ENCODE measurements at places on chromosomes 4 and X. TPM values are rescaled to one million over a fixed set of nuclear protein-coding genes. Genes with fewer than 3 reads are reported as not detected.

The TLR6 gene
- 7.8 TPM for total RNA-seq

The CXCL10 gene
- total RNA-seq: not detected

The PDHA2 gene
- total RNA-seq: not detected

The MAGEA2 gene
- total RNA-seq: 67.5 TPM

The ARHGEF38 gene
- total RNA-seq: not detected

The WNK3 gene
- total RNA-seq: 8.6 TPM

The TCEAL6 gene
- not detected for total RNA-seq

The TMEM31 gene
- not detected for total RNA-seq

The FRG2 gene
- 0.05 TPM for total RNA-seq

The KLB gene
- not detected for total RNA-seq

The MUC7 gene
- 0.69 TPM for total RNA-seq

The XAGE1A gene
- not detected for total RNA-seq

The KIAA1210 gene
- total RNA-seq: 0.08 TPM

The TACR3 gene
- not detected for total RNA-seq

The IGFBP7 gene
- total RNA-seq: 210 TPM

The UTP3 gene
- 22.7 TPM for total RNA-seq

The SMC1A gene
- total RNA-seq: 19.6 TPM

The ATP7A gene
- 16.1 TPM for total RNA-seq

The CWH43 gene
- total RNA-seq: not detected

The CLDN34 gene
- total RNA-seq: not detected

DNA sequence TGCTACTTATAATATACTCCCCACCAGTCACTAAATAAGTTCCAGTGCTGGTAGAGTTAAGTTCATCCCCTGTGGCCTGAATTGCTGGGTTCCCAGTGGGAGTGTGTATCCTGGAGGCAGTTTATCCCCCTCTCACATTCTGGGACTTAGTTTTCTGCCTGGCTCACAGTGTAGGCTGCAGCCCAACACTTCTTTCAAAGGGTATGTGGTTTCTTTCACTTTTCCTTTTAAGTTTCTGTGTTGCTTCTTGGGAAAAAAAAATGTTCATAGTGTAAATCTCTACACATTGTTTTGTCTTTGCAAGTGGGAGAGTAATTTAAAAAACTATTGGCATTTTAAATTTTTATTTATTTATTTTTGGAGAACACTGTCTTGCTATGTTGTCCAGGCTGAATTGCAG, 204.0 kb downstream of the CHIC1 start:
- DNase-seq: no peak

GRCh38 chr4:47827343-47828047, 10.4 kb downstream of the CORIN start:
- no peak for DNase-seq

GRCh38 chrX:29867971-29868370, 347.4 kb upstream of the MAGEB2 start:
- DNase-seq: no peak

- DNase-seq: no peak
Observed at GRCh38 chr4:860561-860960, 34.6 kb upstream of the CPLX1 start.

DNA sequence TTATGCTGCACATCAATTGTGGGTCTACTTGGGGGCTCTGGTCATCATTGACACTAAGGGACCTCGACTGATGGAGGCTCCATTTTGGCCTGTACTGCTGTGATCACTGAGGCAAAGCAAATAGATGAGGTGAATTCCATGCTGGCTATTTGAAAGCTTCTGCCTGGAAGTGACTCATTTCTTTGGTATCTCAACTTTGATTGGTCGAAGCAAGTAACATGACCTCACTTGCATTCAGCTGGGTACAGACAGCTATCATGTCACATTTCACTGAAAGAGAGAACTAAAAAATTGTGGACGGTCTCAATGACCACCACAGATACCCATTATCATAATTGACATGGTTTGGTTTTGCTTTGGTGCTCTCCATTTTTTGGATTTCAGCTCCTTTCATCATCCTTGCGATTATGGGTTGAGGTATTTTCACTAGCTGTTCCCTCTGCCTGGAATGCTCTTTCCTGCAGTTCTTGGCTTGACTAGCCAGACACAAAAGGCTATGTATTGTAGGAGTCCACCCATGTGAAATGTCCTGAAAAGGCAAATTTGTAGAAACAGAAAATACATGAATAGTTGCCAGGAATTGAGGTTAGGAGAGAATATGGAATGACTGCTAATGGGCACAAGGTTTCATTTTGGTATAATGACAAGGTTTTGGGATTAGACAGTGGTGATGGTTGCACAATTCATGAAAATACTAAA, 369.2 kb upstream of the LCORL start:
- peak; percentile 2 for DNase-seq

GRCh38 chr4:83569987-83570386, 34.1 kb downstream of the GPAT3 start:
- DNase-seq: peak; percentile 24

DNA sequence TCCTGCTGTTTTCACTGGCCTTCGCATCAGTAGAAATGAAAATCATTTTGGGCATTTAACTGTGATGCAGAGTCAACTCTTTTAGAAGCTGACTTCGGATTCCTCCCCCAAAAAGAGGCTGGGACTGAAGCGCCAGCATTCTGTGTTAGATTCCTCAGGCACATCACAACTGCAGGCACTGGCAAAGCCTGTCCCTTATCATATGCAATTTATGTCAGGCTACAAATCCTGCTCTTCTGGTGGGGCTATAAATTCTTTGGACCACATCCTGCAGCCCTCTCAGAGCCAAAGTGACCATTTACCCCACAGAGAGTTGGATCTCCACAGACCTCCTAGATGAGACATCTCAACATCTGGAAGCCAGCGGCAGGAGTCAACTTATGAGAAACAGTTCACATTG, 138.4 kb downstream of the CBR4 start:
- DNase-seq: no peak

GRCh38 chr4:24933684-24934275, 20.9 kb upstream of the CCDC149 start:
- DNase-seq: no peak

GRCh38 chr4:107210450-107211239, 174.5 kb upstream of the DKK2 start:
- peak; percentile 29 for DNase-seq

GRCh38 chr4:81237791-81238190, 22.8 kb upstream of the PRKG2 start:
- no peak for DNase-seq

- no peak for DNase-seq
Observed at GRCh38 chr4:88398381-88398780, 19.7 kb downstream of the HERC6 start.

GRCh38 chr4:72951147-72951546, 118.4 kb downstream of the COX18 start:
- no peak for DNase-seq

- no peak for DNase-seq
Observed at GRCh38 chr4:917992-918391, 14.1 kb downstream of the GAK start.

GRCh38 chr4:89307446-89308160, at the start of gene GPRIN3:
Gene GPRIN3, minus strand, starts transcription at chr4:89307800. Its CDS starts 57,690 bp downstream, at chr4:89250110.
- peak; percentile 29 for DNase-seq

DNA sequence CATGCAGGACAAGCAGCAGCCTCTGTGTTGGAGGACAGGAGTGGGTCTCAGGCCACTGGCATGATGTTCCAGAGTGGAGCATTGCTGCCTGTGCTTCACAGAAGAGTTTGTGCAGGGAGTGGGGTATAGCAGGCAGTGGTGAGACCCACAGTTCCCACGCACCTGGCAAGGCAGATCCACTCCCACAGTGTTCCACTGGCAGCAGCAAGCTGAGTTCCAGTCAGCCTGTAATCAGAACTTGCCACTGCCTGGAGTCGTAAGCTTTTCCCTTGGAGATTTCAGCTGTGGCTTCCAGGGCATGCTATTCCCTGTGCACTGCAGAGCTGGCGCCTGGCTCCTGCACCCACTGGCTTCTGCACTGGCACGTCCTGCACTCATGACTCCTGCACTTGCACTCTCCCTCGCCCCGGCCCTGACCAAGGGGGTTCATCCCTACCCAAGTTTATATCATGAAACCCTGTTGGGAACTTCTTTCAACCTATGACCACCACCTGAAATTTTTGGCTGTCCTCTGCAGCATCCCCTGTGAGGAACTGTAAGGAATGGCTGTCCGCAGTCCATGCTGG, 1144.3 kb downstream of the RAPGEF2 start:
- no peak for DNase-seq

DNA sequence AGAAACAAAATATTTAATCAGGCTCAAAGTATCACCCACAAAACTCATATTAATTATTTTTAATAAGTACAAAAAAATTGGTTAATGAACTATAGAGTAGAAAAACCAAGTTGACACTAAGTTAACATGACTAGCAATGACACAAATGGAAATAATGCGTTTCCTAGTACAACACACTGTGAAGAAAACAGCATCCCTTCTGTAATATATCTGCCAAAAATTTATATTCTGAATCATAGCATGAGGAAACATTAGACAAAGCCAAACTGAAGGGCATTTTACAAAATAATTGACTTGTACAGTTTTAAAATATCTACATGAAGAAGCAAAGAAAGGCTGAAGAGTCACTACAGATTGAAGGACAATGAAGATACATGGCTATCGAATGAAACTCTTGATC, 477.6 kb upstream of the INTU start:
- no peak for DNase-seq

- DNase-seq: no peak
Observed at GRCh38 chr4:59630922-59631321, 1569.2 kb upstream of the ADGRL3 start.

GRCh38 chr4:74013264-74013663, 14.8 kb upstream of the CXCL5 start:
- DNase-seq: no peak

- DNase-seq: no peak
Observed at GRCh38 chr4:89021684-89022083, 35.3 kb downstream of the FAM13A start.

- DNase-seq: no peak
Observed at GRCh38 chr4:152920768-152921167, 15.4 kb upstream of the FHDC1 start.

GRCh38 chr4:127120441-127121090, 512.2 kb upstream of the INTU start:
- no peak for DNase-seq

GRCh38 chr4:139557556-139558110, 1.6 kb upstream of the SETD7 start:
- no peak for DNase-seq

DNA sequence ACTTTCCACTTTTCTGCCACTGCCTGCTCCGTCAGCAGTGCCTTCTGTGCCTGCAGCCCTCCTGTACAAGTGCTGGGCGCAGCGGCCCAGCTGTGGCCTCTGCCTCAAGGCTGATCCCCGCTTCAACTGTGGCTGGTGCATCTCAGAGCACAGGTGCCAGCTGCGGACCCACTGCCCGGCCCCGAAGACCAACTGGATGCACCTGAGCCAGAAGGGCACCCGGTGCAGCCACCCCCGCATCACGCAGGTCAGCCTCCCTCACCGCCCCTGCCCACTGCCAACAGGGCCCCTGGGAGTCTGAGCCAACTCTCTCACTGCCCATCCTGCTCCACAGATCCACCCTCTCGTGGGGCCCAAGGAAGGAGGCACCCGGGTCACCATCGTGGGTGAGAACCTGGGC, 7.5 kb downstream of the PLXNA3 start:
- no peak for DNase-seq

GRCh38 chrX:97743014-97743413, 859.3 kb downstream of the RPA4 start:
- peak; percentile 42 for DNase-seq

GRCh38 chr4:109383823-109384222, 49.8 kb upstream of the SEC24B start:
- no peak for DNase-seq

- DNase-seq: no peak
Observed at GRCh38 chr4:12005471-12005870, 576.8 kb upstream of the HS3ST1 start.

DNA sequence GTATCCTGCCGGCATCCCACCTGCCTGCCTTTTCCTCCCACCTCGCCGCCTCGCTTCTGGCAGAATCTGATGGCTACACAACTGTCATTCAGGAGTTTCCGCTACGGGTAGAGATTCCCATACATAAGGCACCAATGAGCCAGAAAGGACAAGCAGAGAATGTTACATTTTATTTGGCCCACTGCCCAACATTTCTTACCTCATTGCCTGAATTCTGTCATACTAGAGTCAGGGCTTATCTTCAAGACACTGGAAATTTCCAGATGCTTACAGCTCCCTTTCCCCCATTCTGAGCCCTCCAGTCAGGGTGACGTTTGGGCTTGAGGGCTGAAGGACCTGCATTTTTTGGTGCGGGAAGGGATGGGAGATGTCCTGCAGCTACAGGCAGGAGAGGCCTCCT, 113.0 kb downstream of the NHS start:
- DNase-seq: no peak

DNA sequence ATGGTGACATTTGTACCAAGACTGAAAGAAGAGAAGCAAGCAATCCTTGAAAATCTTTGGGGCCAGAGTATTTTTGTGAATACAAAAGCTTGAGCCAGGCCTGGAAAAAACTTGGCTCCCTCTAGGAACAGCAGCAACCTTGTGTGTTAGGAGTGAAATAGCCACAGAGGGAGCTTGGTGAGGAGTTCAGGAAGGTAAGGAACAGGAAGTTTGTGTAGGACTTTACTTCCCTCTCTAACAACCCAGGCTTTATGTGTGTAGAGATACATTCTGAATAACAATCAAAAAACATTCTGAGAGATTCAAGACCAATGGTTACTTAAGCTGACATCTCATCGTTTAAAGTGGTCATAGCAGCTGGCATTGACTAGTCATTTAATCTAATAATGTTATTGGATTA, 668.5 kb downstream of the PCDH18 start:
- peak; percentile 29 for DNase-seq

DNA sequence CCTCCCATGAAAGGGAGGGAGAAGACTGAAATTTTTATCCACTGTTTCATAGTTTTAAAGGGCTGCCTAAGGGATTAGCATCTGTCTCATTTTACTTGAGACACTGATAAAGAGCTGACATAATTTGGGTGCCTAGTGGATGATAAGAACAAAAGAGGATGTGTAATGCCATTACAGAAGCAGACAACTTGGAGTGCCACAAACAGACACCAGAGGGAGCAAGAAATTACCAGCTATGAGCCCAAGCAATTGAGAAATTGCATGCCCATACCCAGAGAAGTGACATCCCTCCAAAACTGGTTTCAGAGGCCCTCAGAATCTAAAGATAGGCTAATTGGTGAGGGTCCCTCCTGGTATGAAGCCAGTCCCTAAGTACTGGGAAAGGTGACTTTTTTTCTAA, 38.5 kb upstream of the POU3F4 start:
- peak; percentile 64 for DNase-seq

DNA sequence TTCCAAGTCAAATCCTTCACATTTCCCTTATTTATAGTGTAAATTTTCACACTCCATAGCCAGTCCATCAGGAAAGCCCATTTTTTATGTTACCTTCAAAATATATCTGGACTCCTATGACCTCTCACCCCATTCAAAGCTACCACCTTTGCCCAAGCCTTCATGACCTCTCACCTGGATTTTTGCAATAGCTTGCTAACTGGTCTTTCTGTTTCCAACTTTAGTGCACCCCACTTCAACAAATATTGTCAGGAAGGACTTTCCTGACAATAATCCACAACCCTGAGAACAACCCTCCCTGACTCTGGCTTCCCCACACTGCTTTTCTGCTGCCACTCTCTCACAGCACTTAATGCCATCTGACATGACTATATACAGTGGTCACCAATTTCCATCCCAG, 33.4 kb downstream of the ASIC5 start:
- DNase-seq: no peak

Measured in SK-MEL-5 (cell line).